ENCODE measurements at places on chromosomes 3 and 15.

- DNase-seq = no peak
Measured at GRCh38 chr15:90227336-90227735, 6.4 kb downstream of the CIB1 start.

GRCh38 chr3:8981700-8982099 lies 18.4 kb upstream of the RAD18 start:
- no peak for DNase-seq

GRCh38 chr3:177552051-177552450 lies 354.8 kb upstream of the TBL1XR1 start:
- no peak for DNase-seq

GRCh38 chr15:89514186-89514585 lies 17.8 kb upstream of the RHCG start:
- DNase-seq = no peak

DNA sequence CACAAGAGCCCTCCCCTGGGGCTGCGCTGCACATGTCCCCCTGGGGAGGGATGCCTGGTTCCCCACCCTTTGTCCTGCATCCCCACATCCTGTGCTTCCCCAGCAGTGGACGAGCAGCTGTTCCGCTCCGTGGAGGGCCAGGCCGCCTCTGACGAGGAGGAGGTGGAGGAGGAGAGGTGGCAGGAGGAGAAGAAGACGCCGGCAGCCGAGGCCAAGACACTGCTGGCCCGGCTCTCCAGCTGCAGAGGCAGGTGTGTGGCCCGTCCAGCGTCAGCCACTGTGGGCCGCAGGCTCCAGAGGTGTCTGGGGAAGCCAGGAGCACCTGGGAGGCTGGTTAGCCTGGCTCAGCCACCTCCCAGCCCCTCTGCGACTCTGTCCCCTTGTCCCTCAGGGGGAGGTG lies 27.9 kb upstream of the GP9 start:
- no peak for DNase-seq

GRCh38 chr3:125083776-125084175 lies 28.0 kb upstream of the HEG1 start:
- no peak for DNase-seq

DNA sequence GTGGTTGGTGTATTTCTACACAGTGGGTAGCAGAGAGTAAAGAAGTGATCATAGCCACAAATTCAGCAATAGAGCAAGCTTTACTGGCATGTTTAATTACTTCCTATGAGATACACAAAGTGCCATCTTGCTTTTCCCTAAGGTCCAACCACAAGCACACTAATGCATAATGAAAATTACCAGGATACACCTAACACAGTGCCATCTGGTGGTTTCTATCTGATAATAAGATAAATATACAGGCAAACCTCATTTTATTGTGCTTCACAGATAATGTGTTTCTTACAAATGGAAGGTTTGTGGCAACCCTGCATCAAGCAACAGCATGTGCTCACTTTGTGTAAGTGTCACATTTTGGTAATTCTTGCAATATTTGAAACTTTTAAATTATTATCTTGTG lies 223.0 kb downstream of the NSUN3 start:
- no peak for DNase-seq

- DNase-seq = no peak
Measured at GRCh38 chr15:57923750-57924149, 141.8 kb downstream of the ALDH1A2 start.

- DNase-seq = no peak
Measured at GRCh38 chr3:172557515-172558220, 34.4 kb upstream of the TNFSF10 start.

DNA sequence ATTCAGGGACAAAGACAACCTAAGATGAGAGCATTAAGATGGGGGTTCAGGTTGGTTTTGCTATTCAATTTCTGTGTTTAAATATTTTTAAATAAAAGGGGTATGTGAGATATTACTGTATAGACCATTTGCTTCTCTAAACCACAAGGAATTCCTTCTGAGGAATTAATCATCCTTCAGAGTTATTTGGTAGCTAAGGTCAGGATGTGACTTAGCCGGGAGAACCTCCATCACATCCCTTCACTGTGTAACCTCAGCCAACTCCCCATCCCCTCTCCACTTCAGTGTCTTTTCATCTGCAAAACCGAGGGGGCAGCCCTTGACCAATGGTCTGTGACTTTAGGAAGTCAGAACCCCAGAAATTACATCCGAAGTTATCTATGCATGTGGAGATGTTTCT lies 48.7 kb upstream of the SKOR1 start:
- no peak for DNase-seq

DNA sequence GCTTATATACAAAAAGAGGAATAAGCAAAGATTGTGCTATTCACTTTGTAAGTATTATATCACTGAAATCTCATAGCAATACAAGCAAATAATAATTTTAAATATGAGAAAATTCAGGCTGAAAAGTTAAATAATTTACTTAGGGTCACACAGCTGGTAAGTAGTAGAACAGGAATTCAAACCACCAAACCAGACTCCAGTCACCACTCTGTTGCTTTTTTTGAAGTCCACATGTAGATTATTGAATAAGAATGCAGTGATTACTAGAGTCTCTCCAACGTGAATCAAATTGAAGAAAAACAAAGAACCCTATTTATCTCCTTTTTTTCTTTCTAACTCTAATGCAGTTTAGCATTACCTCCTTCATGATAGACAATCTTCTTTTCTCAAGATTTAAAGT lies 15.9 kb downstream of the SPICE1 start:
- DNase-seq = no peak

GRCh38 chr15:35980719-35981118 lies 434.8 kb upstream of the DPH6 start:
- DNase-seq = no peak

GRCh38 chr3:112348943-112349342 lies 16.0 kb downstream of the CD200 start:
- no peak for DNase-seq

GRCh38 chr3:120101624-120102023 lies 7.4 kb upstream of the GSK3B start:
- DNase-seq = no peak

GRCh38 chr15:82648257-82649103 lies 1.3 kb upstream of the CPEB1 start:
- no peak for DNase-seq

GRCh38 chr15:67085237-67085817 lies 19.9 kb downstream of the SMAD3 start:
- no peak for DNase-seq

DNA sequence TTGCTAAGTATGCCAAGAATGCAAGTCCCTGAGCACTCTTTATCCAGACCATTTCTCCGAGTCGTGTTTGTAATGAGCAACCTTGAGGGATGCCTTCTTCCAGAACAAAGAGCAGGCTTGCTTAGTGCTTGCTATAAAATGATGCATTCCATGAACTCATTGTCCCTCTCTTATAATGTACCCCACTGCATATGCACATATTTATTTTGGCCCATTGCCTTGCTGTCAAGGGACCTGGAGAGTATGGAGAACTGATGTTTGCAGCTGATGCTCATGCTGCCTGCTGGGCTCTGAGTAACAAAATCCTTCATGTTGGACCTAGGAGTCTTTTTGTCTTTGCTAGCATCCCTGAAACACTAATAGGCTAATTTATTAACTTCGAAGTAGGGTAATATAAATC lies 97.8 kb upstream of the AADACL2 start:
- no peak for DNase-seq

DNA sequence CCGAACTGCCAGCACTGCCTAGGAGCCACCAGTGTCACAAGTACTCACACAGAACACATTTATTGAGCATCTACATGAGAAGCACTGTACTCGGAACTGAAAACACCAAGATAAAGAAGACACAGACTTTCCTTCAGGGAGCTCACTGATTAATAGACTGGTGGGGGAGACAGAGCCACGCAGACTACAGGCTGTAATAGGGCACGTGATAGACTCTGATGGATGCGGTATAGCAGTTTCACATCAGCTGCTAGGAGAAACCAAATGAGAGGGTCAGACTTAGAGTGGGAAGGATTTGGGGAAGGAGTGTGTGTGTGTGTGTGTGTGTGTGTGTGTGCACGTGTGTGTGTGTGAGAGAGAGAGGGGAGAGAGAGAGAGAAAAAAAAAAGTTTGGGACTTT lies 12.1 kb downstream of the EPHB1 start:
- DNase-seq = no peak

DNA sequence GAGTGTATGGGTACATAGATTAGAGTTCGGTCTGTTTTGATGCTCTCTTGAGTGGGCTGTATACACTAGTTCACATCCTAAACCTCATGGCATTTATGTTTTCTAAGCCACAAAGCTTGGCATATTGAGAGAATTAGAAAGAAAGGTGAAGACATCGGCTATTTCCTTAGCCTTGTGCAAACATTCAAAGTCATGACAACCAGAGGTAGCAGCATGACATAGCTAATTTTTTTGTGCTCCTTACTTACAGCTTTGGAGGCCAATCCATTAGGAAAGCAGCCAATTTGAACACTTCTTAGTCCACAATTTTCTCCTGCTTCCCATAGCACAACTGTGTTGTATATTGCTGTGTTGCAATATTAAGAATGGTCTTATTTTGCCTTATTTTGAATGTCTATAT lies 21.5 kb upstream of the AADAC start:
- no peak for DNase-seq

DNA sequence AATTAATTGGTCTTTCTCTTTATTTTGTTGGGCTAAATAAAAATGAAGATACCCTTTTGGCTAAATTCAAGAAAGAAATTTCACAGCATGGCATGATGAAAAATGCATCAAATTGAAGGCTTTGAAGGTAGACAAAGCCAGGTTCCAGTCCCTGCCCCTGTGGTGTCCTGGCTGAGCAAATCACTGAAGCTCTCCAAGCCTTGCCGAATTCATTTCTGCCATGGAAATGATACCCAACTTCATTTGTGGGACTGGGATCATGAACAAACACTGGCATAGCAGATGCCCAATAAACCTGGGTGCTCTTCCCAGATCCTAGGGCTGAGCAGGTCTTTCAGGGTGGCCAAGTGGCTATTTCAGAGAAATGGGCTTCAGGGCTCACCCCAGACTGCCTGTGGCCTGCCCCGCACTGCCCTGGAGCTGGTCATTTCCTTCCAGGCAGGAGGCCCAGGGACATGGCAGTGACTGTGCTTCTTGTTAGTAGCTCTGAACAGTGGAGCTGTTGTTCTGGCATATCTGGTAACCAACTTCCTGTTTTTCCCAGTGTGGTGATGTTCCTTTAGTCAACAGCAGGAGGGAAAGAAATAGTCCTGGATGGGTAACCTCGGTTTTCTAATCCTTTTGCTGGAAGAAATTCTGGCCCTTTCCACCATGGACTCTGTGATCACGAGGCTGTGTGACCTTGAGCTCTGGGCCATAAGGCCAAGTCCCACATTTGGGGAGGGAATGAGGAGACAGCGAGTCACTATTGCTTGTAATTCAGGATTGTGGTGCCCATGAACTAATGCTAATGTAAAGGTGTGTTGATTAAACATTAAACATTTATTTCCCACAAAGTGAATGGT lies 47.6 kb downstream of the CTDSPL start:
- DNase-seq = no peak

DNA sequence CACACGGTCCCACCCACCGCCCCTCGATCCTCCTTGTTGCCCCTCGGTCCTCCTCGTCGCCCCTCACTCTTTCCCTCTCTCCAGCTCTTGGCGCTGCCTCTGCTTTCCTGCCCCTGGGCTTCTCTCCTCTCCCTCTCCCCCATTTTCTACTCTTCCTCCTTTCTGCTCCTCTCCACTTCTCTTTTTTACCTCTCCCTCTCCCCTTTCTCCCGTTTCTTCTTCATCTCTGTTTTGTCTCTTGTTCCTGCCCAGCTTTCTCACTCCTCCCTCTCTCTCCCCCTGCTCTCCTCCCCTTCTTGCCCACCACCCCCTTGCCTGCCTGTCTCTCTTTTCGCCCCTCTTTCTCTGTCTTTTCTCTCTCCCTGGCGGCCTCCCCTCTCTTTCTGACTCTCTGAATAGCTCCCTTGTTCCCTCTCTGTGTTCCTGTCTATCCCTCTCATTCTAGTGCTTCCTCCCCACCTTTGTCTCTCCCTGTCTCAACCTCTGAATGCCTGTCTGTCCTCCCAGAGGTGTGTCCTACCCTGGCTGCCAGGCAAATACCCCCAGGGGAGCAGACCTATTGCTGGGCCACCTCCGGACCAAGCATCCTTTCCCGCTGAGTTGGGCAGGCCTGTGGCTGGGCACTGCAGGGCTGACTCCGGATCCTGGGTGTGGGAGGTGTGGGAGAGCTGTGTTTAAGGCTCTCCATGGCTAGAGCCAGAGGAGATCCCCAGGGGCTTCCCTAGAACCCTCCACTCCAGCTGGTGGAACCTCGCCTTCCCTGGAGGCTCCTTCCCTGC lies 41.0 kb downstream of the EPHB3 start:
- no peak for DNase-seq

DNA sequence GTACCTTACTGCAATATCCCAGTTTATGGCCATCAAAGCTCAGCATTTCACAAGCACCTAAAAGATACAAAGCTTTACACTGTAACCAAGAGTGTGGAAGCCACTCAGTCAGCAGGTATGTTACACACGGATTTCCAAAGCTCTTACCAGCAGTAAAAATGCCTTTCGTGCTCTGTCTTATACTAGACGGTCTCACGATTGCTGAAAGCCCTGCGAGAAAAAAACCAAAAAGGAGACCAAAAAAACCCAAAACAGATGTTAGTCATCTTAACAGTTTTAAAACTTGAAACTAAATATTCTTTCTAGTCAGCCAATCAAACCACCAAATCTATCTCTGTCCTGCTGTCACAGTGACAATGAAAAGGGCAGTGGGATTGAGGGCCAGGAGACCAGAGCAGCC lies 39.0 kb downstream of the TAMM41 start:
- no peak for DNase-seq

- no peak for DNase-seq
Measured at GRCh38 chr3:167602041-167602440, 51.7 kb downstream of the WDR49 start.

DNA sequence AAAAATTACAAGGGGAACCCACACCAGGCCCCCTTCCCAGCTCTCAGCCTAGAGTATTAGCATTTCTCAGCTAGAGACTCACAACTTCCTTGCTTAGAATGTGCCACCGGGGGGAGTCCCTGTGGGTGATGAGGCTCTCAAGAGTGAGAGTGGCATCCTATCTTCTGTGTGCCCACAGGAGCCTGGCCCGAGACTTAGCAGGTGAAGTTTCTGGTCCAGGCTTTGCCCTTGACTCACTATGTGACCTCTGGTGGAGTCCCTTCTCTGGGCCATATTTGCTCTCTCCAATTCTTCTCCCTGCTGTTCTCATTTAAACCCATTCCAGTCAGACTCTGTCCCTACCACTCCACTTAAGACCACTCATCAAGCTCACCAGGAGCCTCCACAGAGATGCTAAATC lies 18.1 kb downstream of the CLK3 start:
- no peak for DNase-seq

DNA sequence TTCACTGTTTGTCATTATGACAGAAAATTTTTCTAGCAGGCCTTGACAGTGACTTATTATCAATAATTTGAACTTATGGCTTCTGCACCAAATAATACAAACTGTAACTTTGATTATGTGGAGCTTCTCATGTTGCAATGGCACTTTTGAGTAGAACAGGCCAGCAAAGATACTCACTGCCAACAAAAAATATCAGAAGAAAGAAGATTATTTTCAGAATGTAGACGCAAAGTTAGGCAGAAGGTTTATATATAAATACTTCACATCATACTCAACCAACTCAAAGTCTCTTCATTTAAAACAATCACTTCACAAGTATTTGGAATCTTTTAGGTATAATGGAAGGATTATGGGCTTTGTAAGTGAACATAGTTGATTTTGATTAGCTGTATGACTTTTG lies 893.0 kb downstream of the ROBO2 start:
- no peak for DNase-seq

All from hypothalamus (tissue), 51 donors.